ENCODE measurements at places on chromosomes 12 and 14.
A peak's percentile ranks its signal among the peaks of the same experiment; 100 is the strongest.

GRCh38 chr12:53994264-53995001 is 5.5 kb upstream of the HOXC9 start:
- no peak for DNase-seq

GRCh38 chr12:31479516-31480210 is 111.3 kb downstream of the DENND5B start:
- no peak for DNase-seq

DNA sequence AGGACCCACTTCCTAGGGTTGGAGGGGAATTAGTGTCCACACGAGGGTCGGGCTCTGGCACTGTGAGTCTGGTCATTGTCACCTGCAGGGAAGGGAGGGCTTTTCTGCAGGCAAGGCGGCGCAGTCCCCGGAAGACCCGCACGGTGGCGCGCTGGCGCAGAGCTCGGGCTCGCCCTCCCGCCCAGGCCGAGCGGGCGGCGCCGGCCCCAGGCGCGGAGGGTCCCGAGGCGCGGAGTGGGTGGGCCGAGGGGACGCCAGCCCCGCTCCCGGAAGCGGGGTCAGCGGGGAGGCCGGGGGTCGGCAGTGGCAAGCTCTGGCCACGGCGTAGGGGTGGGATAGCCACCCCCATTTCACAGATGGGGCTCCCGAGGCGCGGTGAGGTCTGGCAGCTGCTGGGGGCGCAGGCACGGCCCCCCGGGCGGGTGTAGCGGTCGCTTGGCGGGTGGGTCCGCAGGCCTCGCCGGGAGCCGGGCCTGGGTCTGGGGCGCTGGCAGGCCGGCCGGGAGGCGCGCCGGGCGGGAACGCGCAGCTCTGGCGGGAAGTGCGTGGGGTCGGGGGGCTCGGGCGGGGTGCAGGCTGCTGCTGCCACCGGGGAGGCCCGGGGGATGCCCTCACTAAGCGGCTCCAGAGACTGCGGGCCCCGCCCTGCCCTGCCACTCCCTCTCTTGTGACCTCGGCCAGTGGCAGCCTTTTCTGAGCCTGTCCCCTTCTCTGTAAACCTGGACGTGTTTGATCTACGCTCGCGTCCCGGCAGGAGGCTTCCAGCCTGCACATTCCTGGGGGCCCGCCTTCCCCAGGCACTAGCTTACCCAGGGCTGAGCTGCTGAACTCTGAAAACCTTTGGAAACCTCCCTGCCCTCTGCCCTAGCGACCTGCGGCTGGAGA is 46.1 kb downstream of the CYP46A1 start:
- peak; percentile 19 for DNase-seq

- DNase-seq = no peak
Observed at GRCh38 chr12:75471902-75472890, 8.4 kb upstream of the GLIPR1 start.

DNA sequence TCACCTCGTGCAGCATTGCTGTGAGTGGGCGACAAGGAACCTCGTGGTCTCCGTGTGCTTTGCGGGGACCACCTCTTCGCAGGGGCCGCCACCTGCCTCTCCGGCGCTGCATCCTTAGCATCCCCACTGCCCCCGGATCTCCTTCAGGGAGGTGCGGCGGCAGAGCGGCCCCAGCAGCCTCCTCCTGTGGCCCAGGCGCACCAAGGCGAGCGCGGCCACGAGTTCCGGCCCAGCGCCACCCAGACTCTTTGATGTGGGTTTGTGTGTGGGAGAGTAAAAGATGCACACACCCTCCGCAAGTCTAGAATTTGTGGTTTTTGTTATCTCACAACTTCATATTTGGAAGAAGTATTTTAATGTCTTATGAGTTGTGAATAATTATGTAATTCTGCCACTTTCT is 118.8 kb upstream of the DIO3 start:
- no peak for DNase-seq

GRCh38 chr12:569803-570434 is 93.3 kb downstream of the NINJ2 start:
- peak; percentile 70 for DNase-seq

DNA sequence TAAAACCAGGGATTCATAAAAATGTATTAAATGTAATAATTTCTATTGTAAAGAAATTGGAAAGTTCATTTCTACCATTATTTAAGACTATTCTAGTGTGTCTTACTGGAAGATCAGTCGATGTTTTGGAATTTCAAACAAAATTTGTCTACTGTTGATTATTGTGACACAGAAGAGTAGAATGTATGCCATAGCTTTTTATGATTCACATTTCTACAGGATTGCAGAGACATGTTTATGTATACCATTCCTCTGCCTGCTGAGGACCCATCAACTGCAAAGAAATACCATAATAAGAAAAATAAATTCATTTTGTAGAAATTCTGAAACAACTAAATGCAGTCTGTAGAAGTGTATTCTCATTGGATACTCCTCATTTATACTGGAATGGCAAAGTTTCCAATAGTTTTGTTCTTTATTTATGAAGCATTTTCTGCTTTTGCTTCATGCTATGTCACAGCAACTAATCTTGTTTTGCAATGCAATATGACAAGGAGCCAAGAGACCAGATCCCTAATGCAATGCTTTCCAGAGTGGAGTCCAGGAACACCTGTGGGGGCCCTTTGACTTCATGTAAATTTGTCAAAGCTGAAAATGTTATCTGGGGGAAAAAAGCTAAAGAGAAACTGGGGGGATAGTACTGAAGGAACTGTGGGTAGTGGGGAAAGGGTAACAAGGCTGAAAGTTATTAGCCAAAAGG is 172.9 kb upstream of the LRIG3 start:
- peak; percentile 80 for DNase-seq

DNA sequence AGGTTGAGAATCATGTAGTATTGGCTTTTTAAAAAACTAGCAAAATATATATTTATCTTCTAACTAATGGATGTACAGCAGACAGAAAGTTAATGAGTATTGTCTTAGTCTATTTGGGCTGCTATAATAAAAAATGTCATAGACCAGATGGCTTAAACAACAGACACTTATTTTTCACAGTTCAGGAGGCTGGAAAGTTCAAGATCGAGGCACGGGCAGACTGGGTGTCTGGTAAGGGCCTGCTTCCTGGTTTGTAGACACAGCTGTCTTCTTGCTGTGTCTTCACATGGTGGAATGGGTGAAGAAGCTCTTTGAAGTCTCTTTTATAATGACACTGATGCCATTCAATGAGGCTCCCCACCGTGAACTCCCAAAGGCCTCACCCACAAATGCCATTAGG is 70.1 kb upstream of the KRR1 start:
- DNase-seq = no peak

Data from IMR-90 (cell line).